ENCODE measurements at places on chromosomes 13 and 19. TPM values are rescaled to one million over a fixed set of nuclear protein-coding genes. Genes with fewer than 3 reads are reported as not detected.

The FFAR3 gene
- total RNA-seq = not detected

DNA sequence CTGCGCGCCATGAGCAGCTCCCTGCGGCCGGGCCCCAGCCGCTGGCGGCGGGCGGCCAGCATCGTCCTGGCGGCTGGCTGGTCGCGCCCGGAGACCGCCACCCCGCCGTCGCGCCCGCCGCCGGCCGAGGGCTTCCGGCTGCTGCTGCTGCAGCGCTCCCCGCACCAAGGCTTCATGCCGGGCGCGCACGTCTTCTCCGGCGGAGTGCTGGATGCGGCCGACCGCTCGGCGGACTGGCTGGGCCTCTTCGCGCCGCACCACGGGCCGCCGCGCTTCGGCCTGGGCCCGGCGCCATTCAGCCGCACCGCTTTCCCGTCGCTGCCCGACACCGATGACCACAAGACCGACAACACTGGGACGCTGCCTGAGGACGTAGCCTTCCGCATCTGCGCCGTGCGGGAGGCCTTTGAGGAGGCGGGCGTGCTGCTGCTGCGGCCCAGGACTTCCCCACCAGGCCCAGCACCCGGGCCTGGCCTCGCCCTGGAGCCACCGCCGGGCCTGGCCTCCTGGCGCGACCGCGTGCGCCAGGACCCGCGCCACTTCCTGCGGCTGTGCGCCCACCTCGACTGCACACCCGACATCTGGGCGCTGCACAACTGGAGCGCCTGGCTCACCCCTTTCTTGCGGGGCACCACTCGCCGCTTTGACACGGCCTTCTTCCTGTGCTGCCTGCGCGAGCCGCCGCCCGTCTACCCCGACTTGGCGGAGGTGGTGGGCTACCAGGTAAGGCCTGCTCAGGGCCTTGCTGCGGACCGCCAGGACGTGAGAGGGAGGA lies 518 bp downstream of the NUDT19 start:
- peaks cover 8% of the 10 kb centered on the region for H3K36me3 ChIP-seq
- DNase-seq = peak; percentile 65
- no peak overlapping the region for H3K27ac ChIP-seq
- H3K4me3 ChIP-seq = peak overlapping the region; percentile 58
- peaks cover 6% of the 10 kb centered on the region for H3K4me1 ChIP-seq

The EEF1AKMT1 gene
- 2.5 TPM for total RNA-seq

DNA sequence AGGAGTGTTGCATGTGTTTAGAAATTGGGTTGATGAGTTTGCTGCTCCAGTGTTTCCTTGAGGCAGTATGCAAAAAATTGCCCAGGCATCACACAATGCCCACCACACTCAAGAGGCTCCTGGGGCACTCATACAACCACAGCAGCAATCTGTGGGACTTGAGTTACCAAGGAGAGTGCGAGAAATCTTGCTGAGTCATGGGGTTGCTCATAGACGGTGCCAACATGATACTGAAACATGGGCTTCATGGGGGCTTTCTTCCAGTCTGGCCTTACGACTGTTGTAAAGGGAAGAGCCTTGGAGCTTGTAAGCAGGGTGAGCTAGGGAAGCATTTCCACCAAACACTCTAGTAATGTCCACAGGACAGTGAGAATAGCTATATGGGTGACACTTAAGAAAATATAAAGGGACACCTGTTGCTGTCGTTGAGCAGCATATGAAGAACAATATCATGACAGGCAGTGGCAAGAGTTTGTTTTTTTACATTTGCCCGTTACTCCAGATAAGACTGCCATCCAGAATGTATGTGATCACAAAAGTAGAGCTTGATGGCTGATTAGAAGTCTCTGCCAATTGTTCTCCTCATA lies 1237.4 kb downstream of the UQCRFS1 start:
- H3K4me3 ChIP-seq = no peak overlapping the region
- no peaks in the 10 kb centered on the region for H3K36me3 ChIP-seq
- no peak for DNase-seq
- H3K4me1 ChIP-seq = peaks cover 4% of the 10 kb centered on the region
- H3K27ac ChIP-seq = no peak overlapping the region

DNA sequence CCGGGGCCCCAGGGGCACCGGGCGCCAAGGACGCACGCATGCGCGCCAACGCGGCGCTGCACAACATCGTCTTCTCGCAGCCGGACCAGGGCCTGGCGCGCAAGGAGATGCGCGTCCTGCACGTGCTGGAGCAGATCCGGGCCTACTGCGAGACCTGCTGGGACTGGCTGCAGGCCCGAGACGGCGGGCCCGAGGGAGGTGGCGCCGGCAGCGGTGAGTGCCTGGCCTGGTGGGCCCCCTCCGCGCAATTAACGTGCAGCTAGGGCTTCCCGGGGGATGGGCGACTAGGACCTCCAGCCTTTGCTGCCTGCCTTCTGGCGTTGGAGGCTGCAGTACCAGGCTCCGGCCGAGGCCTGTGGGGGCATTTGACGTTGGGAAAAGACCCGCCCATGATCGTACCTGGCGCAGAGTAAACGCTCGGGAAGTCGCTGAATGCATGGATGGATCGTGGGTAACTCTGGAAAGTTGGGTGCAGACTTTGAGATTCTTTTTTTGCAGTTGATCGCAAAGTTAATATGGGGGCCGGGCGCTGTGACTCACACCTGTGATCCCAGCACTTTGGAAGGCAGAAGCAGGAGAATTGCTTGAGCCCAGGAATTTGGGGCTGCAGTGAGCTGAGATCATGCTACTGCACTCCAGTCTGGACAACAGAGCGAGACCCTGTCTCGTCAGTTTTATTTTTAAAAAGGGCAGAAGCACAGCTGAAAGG lies 7.3 kb downstream of the APC2 start:
- no peaks in the 10 kb centered on the region for H3K36me3 ChIP-seq
- H3K27ac ChIP-seq = no peak overlapping the region
- DNase-seq = peak; percentile 82
- H3K4me3 ChIP-seq = no peak overlapping the region

DNA sequence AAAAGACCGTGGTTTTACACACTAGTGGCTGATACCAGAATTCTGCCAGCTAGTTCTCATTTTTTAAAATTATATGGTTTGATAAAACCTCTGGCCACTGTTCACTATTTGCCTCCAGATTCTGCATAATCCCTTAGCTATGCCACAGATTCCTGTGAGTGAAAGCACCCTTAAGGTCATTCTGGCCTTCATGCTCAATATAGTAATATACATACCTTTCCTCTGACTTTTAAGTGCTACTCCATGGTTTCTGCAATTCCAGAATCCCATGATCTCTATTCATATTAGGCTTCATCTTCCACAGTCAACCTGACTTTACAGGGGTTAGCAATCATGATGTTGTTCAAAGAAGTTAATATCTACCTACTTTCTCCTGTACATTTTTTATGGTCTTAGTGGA lies 274.1 kb upstream of the EDNRB start:
- peaks cover 7% of the 10 kb centered on the region for H3K4me1 ChIP-seq
- no peaks in the 10 kb centered on the region for H3K27me3 ChIP-seq
- DNase-seq = no peak

DNA sequence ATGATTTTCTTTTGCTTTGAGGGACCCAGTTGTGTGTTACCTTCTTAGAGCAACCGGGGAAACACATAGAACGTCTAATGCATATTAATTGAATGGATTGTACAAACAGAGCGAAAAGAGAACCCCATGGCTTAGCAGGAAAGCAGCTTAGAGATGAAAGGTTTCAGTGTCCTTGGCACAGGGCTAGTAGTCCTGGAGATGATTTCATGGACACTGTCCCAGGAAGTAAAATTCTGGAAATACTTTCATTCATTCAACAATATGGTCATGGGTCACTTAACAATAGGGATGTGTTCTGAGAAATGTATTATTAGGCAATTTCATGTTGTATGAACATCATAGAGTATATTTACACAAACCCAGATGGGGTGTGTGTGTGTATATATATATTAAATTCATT lies 9.7 kb upstream of the FUT2 start:
- H3K4me3 ChIP-seq = no peak overlapping the region
- H3K27me3 ChIP-seq = no peaks in the 10 kb centered on the region
- no peak overlapping the region for H3K27ac ChIP-seq
- no peaks in the 10 kb centered on the region for H3K4me1 ChIP-seq
- no peak for DNase-seq

GRCh38 chr13:99962242-99962641 lies 9.3 kb downstream of the ZIC5 start:
- peak overlapping the region; percentile 11 for H3K4me3 ChIP-seq
- peaks cover 83% of the 10 kb centered on the region for H3K4me1 ChIP-seq
- peaks cover 21% of the 10 kb centered on the region for H3K36me3 ChIP-seq
- H3K27me3 ChIP-seq = peaks cover 79% of the 10 kb centered on the region

DNA sequence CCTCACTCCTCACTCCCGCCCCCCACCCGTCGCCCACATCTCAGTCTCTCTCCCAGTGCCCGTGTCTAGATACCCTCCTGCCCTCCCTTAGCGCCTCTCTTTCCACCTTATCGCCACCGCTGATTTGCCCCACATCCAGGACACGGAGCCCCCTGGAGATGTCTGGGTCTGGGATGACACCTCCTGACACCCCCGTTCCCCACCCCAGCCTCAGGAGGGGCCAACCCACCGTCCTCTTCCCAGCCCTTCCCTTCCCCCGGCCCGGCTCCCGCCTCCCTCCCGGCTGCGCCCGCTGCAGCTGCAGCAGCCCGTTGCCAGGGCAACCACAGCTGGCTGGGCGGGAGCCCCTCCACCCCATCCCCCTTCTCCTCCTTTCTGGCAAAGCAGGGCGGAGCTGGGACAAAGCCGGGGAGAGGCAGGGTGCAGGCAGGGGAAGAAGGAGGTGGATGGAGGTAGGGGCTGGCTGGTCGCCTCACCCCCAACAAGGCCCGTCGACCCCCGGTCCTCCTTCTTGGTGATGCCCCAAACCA lies 13.5 kb downstream of the DPF1 start:
- H3K36me3 ChIP-seq = no peaks in the 10 kb centered on the region
- H3K27me3 ChIP-seq = no peaks in the 10 kb centered on the region
- peak; percentile 97 for DNase-seq
- peak overlapping the region; percentile 80 for H3K4me3 ChIP-seq
- peaks cover 14% of the 10 kb centered on the region for H3K4me1 ChIP-seq

DNA sequence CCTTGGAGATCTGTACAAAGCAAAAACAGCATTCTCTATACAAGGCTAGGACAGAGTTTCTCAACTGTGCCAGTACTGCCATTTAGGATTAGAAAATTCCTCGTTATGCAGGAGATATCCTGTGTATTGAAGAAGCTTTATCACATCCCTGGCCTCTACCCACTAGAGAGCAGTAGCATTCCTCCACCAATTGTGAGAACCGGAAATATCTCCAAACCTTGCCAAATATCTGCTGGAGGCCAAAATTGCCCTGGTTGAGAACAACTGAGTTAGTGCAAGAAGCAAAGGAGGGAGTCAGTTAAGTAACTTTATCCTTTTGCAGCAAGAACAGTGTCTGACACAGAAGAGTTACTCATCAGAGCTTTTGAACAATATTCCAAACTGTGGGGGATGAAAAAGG lies 16.2 kb upstream of the FREM2 start:
- no peak overlapping the region for H3K27ac ChIP-seq
- no peaks in the 10 kb centered on the region for H3K36me3 ChIP-seq
- no peaks in the 10 kb centered on the region for H3K4me1 ChIP-seq
- H3K4me3 ChIP-seq = no peak overlapping the region

DNA sequence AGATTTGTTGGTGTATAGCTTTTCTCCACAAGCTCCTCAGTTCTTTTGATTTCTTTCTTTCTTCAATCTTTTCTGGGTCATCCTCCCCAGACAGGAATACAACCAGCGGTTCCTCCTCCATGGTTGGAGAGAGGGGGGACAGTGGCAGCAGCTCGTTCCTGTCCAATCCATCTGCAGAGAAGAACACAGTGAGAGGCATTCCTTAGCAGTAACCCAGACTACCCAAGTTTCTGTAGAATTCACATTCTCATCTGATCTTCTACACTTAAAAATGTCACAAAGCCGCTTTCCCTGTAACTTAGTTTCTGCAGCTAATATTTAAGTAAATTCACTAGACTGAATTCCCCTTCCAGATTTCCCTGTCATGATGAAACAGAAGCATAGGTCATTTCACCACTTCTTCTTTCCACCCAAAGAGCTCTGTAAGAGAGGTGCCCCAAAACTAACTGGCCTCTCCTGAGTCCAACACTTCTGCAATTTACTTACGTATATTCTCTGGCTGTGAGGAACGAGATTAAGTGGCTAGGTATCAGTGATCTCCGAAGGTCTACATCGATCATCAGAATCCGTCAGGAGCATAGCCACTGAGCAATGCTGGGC lies 171.9 kb downstream of the TBC1D4 start:
- no peak overlapping the region for H3K4me3 ChIP-seq
- H3K4me1 ChIP-seq = no peaks in the 10 kb centered on the region
- no peaks in the 10 kb centered on the region for H3K36me3 ChIP-seq
- no peak for DNase-seq
- H3K27me3 ChIP-seq = no peaks in the 10 kb centered on the region

The ACP7 gene
- total RNA-seq = 0.97 TPM

GRCh38 chr19:38417544-38418506 lies 8.2 kb downstream of the RASGRP4 start:
- no peaks in the 10 kb centered on the region for H3K36me3 ChIP-seq
- no peak overlapping the region for H3K27ac ChIP-seq
- DNase-seq = peak; percentile 92
- peaks cover 6% of the 10 kb centered on the region for H3K4me1 ChIP-seq
- H3K4me3 ChIP-seq = peak overlapping the region; percentile 66
- H3K27me3 ChIP-seq = peaks cover 10% of the 10 kb centered on the region

DNA sequence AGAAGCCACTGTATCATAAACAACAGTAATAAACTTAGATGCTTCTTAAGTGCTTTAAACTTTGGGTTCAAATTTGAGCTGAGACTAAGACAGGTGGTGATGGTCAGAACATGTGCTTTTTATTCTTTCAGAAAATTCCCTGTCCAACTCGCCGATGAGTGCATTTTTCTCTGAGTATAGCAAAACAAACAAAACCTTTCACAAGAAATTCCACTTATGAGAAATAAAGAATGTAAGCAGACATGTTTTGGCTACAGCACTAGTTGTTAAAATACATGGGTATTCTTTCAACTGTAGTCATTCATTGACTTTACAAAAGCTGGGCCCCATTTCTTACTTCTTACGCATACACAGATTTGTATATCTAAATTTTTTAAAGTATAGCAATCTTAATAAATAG lies 125.6 kb downstream of the SPRY2 start:
- H3K4me3 ChIP-seq = no peak overlapping the region
- 0 out of 2 replicates have a peak overlapping the region, but pooled peaks have one; percentile 50 for H3K27ac ChIP-seq
- peaks cover 27% of the 10 kb centered on the region for H3K4me1 ChIP-seq
- no peaks in the 10 kb centered on the region for H3K36me3 ChIP-seq
